HFF-Myc (cell line): ENCODE measurements at places on chromosomes 2 and 18.

DNA sequence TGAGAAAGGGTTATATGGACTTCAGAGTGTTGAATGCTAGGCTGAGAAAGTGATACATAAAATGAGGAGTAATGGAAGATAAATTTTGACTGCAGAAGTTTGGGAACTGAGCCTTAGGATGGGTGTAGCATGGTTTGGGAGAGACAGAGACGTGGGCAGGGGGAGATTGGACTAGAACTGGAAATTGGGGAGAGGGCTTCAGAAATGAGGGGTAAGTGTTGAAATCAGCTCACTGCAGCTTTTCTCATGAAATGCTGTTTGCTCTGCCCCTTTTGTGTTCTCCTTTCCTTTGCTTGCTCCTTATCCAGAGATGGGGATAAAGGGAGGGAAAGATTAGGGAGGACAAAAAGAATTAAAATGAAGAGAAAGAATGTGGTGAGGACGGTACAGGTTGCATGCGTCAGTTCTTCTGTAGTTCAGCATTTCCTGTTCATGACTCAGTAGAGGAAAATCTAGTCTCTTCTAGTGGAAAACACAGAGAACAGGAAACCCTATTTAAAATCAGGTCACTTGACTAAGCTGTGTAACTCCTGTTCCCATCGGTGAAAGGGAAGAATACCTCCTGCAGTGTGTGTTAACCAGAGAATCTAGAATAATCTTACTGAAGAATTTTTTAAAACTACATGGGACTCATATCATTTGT lies 105.6 kb downstream of the CRIM1 start:
- DNase-seq = peak; percentile 79

- peak; percentile 43 for DNase-seq
These were observed 225.0 kb upstream of the NT5C1B start for GRCh38 chr2:18814387-18814786.

- peak; percentile 68 for DNase-seq
These were observed 139.2 kb downstream of the LAMA3 start for GRCh38 chr18:23828426-23828825.

DNA sequence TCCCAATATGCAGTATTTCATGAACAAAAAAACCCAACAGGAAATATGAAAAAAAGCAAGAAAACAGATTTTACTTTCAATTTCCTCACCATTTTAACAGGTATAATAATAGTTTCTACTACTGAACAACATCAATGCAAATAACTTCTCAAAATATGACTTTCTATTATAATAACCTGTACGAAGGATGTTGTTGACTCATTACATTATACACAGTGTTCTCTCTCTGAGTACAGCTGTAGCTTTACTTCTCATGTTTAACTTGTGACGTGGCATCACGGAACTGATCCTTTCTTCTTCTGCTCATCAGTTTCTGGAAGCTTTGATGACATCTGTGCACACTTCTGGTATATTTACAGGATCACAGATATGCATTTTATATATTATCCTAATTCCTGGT lies 40.0 kb downstream of the FAM228A start:
- no peak for DNase-seq

- no peak for DNase-seq
These were observed 39.5 kb downstream of the SFT2D3 start for GRCh38 chr2:127740665-127741288.

DNA sequence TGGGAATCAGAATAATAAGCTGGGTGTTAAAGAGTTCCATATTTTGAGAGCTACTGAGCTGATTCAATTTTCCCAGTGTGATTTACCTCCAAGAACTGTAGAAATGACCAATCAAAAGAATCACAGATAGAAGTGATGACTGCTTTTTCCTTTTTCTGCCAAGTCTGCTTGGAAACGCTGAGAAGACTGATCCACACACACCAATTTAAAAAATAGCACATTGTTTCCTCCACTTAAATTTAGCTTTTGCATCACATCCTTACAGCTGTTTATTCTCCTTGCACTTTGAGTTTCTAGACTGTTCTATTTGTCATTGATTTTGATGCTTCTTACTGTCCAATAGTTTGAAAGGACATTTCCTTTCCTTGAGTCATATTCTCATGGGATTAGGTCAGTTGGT lies 590.3 kb upstream of the CHAC2 start:
- no peak for DNase-seq

- no peak for DNase-seq
These were observed 379.5 kb upstream of the MAP2 start for GRCh38 chr2:209044307-209044706.

DNA sequence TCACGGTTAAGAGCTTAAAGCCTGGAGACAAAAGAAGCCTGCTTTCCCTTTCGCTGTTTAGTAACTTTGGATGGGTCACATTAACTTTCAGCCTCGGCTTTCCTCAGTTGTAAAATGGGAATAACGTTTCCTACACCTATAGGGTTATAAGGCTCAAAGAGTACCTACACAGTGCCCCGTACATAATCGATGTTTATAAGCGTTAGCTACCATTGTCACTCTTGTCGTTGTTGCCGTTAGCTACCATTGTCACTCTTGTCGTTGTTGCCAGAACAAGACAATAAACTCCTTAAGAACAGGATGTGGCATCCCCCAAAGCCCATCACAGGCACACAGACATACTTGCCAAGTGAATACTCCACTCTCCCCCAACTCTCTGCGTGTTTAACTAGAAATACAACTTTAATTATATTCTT lies 901 bp upstream of the MFSD6 start:
- no peak for DNase-seq

DNA sequence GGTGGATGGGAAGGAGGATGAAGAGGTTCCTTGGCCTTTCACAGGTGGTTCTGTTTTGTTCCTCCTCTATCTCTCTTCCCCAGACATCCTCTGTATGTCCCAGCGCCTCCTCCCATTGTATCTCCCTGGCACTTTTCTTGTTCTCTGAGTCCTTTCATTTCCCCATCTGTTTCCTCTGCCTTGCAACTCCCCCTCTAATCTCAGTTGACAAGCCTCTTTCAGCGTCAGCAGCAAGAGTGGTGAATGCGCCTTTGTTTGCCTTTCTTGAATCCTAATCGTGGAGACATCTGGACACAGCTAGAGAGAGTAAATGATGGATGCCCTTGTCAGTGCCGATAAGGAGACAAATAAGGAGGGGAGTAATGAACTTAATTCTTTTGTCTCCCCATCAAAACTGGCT lies 167.0 kb downstream of the NDUFA10 start:
- no peak for DNase-seq

- DNase-seq = no peak
These were observed 107.5 kb downstream of the SLC8A1 start for GRCh38 chr2:40344364-40344763.

- DNase-seq = peak; percentile 32
These were observed 157.1 kb downstream of the GALNT14 start for GRCh38 chr2:30981096-30981495.

DNA sequence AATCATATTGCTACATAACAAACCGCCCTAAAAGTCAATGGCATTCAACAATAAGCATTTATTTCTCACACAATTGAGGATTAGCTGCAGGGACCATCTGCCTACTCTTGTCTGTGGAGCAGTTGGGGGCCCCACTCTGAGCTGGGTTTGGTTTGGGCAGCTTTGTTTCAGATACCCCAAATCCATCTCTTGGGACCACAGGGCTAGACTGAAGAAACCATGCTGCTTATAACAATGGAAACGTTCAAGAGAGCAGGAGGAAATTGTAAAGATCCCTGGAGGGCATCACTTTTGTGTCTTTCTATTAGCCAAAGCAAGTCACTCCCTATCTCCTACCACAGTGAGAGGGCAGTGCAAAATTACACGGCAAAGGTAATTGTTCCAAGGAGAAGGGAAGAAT lies 146.5 kb upstream of the MGAT5 start:
- no peak for DNase-seq

GRCh38 chr2:202038471-202039277 lies 5.0 kb downstream of the FZD7 start:
- DNase-seq = no peak

DNA sequence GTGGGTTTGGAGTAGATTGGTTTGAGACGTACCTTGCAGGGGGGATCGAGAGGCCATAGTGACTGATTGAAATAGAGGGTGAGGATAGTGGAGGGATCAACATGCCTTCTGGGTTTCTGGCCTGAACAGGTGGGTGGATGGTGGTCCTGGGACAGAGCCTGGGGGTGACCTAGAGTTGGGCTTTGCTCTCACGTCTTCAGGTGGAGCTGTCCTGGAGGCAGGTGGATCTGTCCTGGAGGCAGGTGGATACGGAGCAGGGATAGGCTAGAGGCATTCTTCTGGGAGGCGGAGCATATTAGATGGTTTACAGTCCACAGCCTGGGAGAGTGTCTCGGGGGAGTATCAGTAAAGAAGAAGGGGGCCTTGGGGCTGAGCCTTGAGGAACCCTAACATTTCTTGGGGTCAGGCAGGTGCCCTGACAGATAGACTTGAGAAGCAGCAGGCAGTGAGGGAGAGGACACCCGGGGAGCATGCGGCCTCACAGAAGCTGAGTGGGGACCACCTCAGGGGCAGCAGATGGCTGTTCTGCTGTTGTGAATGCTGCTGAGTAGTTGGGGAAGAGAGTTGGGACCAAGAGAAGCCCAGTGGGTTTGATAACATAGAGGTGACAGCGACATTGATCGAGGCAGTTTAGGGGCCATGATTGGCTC lies 1.6 kb downstream of the CAPN10 start:
- no peak for DNase-seq

GRCh38 chr18:56353663-56354260 lies 284.6 kb downstream of the TXNL1 start:
- DNase-seq = no peak

- DNase-seq = no peak
These were observed 87.0 kb upstream of the ITGA6 start for GRCh38 chr2:172340394-172340793.

GRCh38 chr2:33512112-33512511 lies 35.7 kb downstream of the RASGRP3 start:
- no peak for DNase-seq

DNA sequence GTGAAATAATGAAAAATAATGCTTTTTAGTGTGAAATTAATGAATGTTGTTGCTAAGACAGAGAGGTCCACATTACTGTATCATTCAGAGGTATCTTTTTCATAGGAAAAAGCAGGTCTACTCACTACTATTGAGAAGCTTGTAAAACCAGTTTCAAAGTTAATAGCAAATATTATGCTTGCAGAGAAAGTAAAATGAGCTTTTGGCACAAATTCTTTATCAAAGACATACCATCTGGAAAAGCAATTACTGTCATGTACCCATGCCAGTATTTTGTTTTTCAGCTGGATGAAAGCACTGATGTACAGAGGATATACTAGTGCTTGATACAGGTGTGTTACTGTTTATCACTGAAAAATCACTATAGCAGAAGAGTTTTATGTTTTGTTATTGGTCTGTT lies 77.5 kb downstream of the NCOA1 start:
- DNase-seq = no peak

DNA sequence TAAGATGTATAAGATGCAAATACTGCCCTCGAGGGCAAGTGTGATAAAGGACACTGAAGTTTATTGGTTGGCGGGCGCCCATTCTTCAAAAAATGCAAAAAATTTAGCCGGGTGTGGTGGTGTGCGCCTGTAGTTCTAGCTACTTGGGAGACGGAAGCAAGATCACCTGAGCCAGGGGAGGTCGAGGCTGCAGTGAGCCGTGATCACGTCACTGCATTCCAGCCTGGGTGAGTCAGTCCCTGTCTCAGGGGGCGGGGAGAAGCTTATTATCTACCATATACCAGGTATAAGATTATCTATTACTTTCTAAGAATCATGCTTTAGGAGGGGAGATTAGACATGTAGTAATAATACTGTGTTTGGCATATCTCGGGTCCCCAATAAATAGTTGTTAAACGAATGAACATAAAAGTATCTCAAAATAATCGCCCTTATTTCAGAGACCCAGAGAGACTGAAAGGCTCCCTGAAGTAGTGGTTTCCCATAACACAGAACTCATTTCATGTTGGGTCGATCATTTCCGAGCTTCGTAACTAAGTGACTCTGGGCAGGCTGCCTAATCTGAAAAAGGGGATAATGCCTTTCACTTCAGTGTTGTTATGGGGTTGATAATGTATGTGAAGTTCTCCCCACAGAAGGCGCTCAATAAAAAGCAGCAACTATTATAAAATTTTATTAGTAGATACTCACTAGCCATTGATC lies 1.2 kb upstream of the SELENOI start:
- DNase-seq = no peak

GRCh38 chr2:163640542-163641193 lies 95.1 kb downstream of the FIGN start:
- no peak for DNase-seq
